Vagina (tissue), 2 donors: ENCODE measurements at places on chromosomes 4 and X. TPM values are rescaled to one million over a fixed set of nuclear protein-coding genes. Genes with fewer than 3 reads are reported as not detected.

The BRS3 gene
- not detected for total RNA-seq

The GPR50 gene
- total RNA-seq: not detected

- H3K27ac ChIP-seq: no peak overlapping the region
- H3K4me1 ChIP-seq: no peaks in the 10 kb centered on the region
- no peaks in the 10 kb centered on the region for H3K27me3 ChIP-seq
- H3K4me3 ChIP-seq: no peak overlapping the region
Observed at GRCh38 chr4:76637712-76638361, 202.8 kb downstream of the SHROOM3 start.

GRCh38 chrX:75968293-75968692 is 183.2 kb upstream of the MAGEE2 start:
- no peak overlapping the region for H3K27ac ChIP-seq
- DNase-seq: no peak
- no peaks in the 10 kb centered on the region for H3K27me3 ChIP-seq
- no peak overlapping the region for H3K4me3 ChIP-seq

DNA sequence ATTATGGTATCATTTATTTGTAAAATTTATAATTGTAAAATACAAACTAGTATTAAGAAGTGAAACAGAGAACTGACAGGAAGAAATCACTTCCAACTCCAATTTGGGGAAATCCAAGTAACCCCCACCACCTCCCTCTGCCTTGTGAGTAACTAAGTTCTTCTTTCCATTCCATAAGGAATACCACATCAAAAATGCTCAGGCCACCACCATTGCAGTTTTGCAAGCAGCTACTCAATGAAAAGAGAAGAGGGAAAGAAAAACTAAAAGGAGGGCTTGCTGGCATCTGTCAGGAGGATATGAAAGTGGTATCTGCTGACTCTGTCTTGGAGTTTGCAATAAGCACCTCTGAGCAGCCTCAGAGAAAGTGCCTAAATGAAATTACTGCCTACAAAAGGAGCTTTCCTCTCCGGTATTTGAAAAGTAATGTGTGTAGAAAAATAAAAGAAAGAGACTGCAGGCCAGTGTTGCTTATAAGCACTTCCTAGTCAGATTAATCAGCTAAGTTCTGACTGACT is 228.7 kb downstream of the OPHN1 start:
- no peaks in the 10 kb centered on the region for H3K4me1 ChIP-seq
- H3K27me3 ChIP-seq: no peaks in the 10 kb centered on the region
- H3K27ac ChIP-seq: no peak overlapping the region
- no peak overlapping the region for H3K4me3 ChIP-seq

DNA sequence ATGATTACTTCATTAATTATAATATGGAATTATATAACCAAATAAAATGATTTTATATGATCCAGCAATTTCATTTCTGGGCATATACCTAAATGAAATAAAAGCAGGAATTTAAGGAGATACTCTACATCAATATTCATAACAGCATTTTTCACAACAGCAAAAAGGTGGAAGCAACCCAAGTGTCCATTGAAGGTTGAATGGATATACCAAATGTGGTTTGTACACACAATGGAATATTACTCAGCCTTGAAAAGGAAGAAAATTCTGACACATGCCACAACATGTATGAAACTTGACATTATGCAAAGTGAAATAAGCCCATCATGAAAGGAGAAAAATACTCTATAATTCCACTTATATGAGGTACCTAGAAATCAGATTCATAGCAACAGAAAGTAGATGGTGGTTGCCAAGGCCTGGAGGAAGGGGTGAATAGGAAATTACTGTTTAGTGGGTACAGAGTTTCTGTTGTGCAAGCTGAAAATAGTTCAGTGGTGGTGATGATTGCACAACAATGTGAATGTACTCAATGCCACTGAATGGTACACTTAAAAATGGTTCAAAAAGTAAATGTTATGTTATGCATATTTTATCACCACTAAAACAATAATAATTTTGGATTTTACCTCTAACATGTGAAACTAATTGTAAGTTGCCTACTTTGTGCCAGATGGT is 471.5 kb downstream of the SPRY1 start:
- H3K4me1 ChIP-seq: no peaks in the 10 kb centered on the region
- DNase-seq: no peak
- H3K4me3 ChIP-seq: no peak overlapping the region
- H3K36me3 ChIP-seq: no peaks in the 10 kb centered on the region

DNA sequence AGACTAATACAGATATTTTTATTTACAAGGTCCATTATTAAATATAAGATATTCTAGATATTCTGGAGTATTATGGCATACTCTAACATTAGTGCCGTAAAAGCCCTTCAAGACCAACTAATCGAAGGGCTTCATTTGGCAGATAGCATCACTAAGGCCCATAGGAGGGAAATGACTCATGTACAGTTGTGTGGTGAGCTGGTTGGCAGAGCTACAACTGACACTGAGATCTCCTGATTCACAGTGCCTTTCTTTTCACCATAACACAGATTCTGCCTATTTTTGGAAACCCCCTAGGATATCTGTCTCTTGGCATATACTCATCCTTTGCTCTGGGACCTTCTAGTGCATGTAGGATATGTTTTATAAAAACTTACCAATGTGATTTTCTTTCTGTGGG is 201.7 kb upstream of the AFF2 start:
- no peak for DNase-seq
- H3K27me3 ChIP-seq: no peaks in the 10 kb centered on the region
- H3K36me3 ChIP-seq: no peaks in the 10 kb centered on the region
- no peak overlapping the region for H3K27ac ChIP-seq

DNA sequence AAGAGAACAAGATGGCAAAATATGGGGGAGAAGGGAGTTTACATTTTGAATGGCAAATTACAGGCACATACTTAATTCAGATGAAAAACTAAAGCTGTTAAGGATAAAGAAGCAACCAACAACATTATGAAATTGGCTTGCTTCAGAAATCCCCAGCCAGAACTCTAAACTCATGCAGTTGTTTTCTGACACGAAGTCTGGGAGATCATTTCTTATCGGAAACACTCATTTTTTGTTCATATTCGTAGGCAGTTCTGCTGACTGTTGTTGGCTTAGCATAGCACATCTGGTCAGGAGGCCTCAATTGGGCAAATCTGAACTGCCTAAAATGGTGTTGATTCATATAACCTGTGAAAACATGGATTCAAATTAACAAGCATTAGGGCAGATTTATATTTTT is 33.0 kb upstream of the ARHGAP6 start:
- no peak for DNase-seq
- no peak overlapping the region for H3K4me3 ChIP-seq
- H3K36me3 ChIP-seq: no peaks in the 10 kb centered on the region
- H3K27ac ChIP-seq: peak overlapping the region; percentile 33

GRCh38 chr4:41281038-41281634 is 24.4 kb downstream of the UCHL1 start:
- no peaks in the 10 kb centered on the region for H3K4me1 ChIP-seq
- H3K36me3 ChIP-seq: no peaks in the 10 kb centered on the region
- H3K4me3 ChIP-seq: no peak overlapping the region
- no peak for DNase-seq
- H3K27me3 ChIP-seq: no peaks in the 10 kb centered on the region

DNA sequence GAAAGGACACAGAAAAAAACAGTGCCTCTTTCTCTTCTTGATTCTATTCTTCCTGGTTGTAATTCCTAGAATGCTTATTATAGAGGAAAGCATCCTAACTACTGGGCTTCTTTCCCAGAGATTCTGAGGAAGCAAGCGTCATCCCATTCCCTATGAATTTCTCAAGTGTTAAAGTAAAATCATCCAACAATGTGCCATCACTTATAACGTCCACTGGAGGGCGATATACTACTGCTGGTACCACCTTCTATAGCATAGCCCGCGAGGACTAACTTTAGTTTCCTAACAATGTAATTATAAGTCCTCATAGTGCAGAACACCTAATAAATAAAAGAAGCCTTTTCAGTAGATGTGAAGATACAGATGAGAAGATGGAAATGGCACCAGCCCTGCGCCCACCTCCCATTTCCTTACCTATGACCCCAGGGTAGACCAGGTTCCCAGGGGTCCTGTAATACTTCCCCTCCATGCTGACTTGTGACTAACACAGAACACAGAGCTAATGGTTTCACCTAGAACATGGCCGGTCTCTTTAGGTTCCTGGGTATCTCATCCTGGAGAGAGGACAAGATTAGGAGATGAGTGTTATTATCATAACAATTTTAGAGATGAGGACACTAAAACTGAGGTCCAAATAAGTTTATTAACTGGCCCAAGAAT is 4.2 kb downstream of the CENPVL3 start:
- no peaks in the 10 kb centered on the region for H3K36me3 ChIP-seq
- H3K4me3 ChIP-seq: no peak overlapping the region
- H3K27me3 ChIP-seq: no peaks in the 10 kb centered on the region
- no peak overlapping the region for H3K27ac ChIP-seq

- no peaks in the 10 kb centered on the region for H3K36me3 ChIP-seq
- H3K4me3 ChIP-seq: no peak overlapping the region
- no peak overlapping the region for H3K27ac ChIP-seq
- H3K27me3 ChIP-seq: no peaks in the 10 kb centered on the region
- no peak for DNase-seq
Observed at GRCh38 chr4:114076899-114077570, 97.6 kb upstream of the ARSJ start.

DNA sequence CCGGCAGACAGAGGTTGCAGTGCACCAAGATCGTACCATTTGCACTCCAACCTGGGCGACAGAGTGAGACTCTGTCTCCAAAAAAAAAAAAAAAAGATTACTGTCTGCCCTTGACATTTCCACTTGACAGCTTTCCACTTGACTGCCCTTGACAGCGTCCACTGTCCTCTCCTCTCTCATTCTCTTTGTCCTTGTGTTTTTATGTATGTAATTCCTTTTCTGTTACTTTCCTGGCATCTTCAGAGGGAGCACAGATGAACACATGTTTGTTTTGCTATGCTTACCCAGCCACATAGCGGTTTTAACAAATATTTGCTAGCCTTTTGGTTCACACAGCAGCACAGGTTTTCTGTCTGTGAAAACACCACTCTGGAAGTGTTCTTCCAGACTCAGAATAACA is 26.2 kb downstream of the SYAP1 start:
- H3K4me3 ChIP-seq: no peak overlapping the region
- H3K4me1 ChIP-seq: no peaks in the 10 kb centered on the region
- peaks cover 4% of the 10 kb centered on the region for H3K36me3 ChIP-seq
- no peaks in the 10 kb centered on the region for H3K27me3 ChIP-seq
